ENCODE measurements at places on chromosomes 11 and 22.
A peak's percentile ranks its signal among the peaks of the same experiment; 100 is the strongest.

- no peak for DNase-seq
Measured at GRCh38 chr11:1356007-1356435, 33.7 kb upstream of the BRSK2 start.

DNA sequence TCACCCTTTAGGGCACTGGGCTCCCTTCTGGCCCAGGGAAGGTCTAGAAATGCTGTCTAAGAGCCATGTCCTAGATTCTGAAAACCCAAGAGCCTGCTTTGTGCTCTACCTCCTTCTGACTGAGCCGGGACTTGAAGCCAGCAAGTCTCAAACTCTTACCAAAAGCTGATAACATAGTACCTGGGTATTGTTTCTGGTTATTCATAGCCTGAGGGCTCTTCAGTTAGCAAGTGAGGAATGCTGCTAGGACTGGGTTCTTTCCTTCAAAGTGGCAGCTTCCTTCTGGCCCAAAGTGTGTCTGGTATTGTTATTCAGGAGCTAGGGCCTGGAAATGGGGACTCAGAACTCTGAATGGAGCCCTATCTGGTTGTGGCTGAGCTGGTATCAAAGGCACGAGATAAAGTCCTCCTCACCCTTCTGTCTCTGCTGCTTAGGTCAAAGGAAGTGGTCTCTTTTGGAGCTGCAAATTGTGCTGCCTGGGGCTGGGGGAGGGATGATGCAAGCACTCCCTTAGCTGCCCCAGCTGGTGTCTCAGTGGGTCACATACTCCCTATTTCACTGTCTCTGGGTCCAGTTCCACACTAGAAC is 696.0 kb upstream of the CCDC179 start:
- no peak for DNase-seq

- DNase-seq: no peak
Measured at GRCh38 chr22:39973656-39974055, 13.5 kb downstream of the TMA7B start.

DNA sequence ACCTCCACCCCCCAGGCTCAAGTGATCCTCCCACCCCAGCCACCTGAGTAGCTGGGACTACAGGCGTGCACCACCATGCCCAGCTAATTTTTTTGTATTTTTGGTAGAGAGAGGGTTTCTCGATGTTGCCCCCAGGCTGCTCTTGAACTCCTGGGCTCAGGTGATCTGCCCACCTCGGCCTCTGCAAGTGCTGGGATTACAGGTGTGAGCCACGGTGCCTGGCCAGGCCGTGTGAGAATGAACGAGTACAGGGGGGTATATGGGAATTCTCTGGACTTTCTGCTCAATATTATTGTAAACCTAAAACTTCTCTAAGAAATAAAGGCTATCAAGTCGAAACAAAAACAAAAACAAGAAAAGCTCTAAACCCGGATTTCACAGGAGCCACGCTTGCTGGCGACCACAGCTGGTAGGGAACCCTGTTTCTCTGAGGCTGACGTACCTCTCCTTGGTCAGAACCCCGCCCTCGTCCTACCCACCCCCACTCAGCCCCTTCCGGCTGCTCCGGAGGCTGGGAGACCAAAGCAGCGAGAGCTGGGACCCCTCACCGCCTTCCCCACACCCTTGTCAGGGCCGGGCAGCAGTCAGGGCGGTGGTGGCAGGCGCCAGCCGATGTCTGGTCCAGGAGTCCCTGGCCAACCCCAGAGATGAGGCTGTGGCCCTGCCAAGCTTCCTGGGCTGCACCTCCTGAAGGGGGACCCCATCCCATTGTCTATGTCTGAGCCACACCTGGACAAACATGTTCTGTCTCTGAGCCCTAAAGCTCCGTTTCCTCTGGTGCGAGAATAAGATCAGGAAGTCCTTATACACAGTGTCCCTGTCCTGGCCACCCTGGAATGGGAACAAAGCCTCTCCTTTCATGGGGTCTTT is 52.1 kb downstream of the LINC01488 start:
- DNase-seq: no peak

- no peak for DNase-seq
Measured at GRCh38 chr11:29153078-29153477, 863.8 kb downstream of the KCNA4 start.

DNA sequence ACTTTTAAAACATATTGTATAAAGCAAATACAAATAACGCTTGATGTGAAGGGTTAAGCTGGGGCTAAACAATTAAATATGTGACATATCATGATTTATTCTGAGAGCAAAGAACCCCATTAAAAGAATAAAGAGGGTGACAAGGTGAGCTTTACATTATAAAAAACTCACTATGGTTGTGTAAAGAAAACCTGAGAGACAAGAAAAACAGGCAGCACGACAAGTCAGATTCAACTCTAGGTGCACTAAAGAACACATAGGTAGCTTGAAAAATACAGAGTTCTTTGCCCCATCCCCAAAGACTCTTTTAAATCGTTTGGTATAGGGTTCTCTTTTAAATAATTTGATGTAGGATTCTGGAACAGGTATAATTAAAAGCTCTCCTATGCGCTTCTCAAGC is 63.5 kb downstream of the LUZP2 start:
- no peak for DNase-seq

- DNase-seq: no peak
Measured at GRCh38 chr11:46896719-46897406, 21.5 kb downstream of the LRP4 start.

DNA sequence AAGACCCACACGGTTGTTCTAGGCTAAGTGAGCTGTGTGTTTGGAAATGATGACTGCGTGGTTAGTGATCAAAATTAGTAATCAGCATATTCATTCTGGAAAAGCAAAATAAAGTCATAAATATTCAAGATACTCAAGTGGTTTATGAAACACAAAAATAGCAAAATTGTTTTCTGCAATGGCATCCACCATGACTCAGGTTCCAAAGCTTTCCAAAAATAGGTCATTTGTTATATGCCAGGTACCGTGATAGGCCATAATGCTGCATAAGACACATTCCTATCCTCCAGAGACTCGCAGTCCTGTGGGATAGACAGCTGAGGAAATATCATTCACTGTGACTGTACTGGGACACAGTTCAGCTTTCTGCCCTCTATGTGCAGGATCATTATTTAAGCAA is 2.4 kb upstream of the ATL3 start:
- no peak for DNase-seq

GRCh38 chr11:75786101-75786736 is 17.6 kb downstream of the DGAT2 start:
- no peak for DNase-seq

DNA sequence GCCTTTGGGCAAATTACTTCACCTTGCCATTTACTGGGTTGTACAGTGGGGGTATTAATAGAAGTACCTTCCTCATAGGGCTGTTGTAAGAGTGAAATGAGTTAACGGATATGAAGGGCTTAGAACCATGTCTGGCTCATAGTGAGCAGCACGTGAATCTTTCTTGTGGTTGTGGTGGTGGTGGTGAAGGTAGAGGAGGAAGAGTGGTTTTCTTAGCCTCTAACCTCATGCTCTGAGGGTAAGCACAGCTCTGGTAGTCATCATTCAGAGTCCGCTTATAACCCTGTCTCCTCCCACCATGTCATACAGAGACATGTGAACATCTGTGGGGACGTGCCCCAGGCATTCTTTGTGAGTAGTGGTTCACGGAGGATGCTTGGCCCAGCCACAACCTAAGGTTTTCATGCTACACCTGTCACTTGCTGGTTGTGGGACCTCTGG is 43.6 kb downstream of the TEAD1 start:
- DNase-seq: no peak

DNA sequence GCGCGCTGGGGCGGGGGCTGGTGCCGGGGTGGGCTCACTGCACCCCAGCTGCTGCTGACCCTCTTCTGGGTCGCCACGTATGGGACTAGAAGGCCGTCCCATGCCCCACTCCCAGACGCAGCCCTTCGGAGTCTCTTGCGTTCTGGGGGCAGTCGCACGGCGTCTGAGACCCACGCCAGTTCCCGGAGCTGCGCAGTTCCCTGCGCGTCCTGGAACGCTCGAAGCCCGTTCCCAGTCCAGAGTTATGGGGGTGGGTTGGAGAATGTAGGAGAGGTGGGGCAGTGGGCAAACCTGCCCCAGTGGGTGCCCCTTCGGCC is 375 bp downstream of the LAYN start:
- DNase-seq: no peak

- no peak for DNase-seq
Measured at GRCh38 chr11:58617976-58618557, 4.4 kb upstream of the CNTF start.

DNA sequence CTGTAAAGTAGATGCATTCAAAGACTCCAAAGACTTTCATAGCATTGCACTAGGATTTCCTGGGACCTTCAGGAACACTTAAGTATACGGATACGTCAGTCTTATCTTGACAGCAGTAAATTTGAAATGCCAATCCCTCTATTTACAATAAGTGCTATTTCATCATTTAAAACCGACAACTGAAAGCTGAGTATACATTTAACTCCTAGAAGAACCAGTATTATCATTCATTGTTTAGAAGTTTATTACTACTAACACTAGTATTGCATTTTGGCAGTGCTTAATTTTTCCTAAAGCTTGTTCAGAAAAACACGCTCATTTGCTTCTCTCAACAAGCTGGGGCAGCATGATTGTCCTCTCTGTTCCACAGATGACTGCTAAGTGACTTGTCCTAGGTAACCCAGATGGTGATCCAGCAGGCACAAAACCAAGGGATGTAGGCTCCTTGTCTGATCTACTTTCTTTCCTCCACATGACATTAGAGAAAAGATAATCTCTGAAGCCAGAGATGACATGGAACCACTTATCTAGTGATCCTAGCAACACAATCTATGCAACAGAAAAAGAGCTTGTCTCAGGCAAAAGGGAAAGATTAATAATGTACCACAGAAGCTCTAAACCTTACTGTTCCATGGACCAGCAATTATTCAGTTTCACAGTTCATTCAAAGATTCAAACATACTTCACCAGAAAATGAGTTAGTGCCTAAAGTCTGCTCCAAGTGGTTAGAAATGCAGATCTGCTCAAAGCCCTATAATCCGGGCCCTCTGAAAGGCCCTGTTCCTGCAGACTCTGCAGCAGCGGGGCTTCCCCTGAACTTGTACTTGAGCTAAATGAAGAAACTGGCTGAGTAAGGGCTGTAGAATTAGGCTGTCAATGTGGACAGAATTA is 5.2 kb downstream of the MAML2 start:
- DNase-seq: no peak

DNA sequence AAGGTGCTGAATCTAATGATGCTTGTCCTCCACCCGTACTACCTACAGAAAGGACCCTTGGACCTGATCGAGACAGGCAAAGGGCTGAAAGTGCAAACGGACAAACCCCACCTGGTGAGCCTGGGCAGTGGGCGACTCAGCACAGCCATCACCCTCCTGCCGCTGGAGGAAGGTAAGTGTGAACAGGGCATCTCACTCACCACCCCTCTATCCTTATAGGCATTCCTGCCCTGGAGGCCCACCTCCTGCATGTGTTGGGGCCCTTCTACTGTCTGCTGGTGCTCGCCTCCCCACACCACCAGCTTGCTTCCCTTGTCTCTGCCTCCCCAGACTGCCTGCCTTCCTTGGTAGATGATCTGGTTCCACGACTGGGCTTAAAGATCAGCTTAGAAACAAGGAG is 7.1 kb downstream of the PHLDB1 start:
- no peak for DNase-seq

GRCh38 chr11:118264569-118265465 is 720 bp upstream of the MPZL2 start:
- DNase-seq: no peak

- no peak for DNase-seq
Measured at GRCh38 chr11:1917523-1918435, 1.7 kb upstream of the TNNT3 start.

- no peak for DNase-seq
Measured at GRCh38 chr11:75471176-75471973, 38.4 kb upstream of the KLHL35 start.

- DNase-seq: peak; percentile 99
Measured at GRCh38 chr11:12075822-12076821, 34.3 kb upstream of the MICAL2 start.

- DNase-seq: peak; percentile 23
Measured at GRCh38 chr22:28395920-28396753, 283.5 kb downstream of the TTC28 start.

DNA sequence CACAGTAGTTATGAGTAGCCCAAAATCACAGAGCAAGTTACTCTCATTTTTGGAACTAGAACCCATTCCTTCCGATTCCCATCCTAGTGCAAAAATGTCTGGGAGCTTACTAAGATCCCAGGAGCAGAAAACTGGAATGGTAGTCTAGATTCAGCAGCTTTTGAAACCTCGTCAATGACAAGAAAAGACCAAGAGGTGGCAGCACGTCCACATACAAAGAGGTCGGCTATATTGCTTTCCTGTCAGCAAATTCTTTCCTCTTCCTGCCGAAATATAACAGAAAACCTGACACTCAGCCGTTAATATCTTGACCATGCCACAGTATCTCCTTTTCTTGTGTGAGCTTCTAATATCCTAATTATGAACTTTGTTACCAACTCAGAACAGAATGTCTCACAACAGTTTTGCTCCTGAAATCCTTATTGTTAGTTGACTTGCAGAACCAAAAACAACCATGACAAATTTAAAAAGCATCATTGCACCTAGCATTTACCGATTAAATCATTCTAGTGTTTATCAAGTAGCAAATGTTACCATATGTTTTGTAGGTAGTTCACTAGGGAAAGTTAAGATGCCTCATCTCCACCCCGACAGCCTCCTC is 92.8 kb upstream of the OR9G4 start:
- DNase-seq: peak; percentile 29

DNA sequence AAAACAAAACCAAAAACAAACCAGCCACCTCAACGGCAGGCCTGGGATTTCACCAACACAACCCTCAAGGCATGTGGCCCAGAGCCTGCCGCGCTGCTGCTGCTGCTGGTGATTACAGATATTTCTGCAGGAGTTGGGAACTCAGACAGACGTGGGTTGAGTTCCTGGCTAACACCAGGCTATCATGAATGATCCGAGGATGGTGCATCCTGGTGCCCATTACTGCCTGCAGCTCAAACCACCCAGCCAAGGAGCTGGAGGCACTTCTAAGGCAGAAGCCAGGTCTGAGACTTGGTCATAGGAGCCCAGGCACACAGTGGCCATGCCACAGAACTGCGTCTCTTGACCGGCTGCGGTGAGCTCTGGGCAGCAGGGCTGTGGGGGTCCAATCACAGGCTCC is 151.8 kb downstream of the MPPED1 start:
- no peak for DNase-seq

DNA sequence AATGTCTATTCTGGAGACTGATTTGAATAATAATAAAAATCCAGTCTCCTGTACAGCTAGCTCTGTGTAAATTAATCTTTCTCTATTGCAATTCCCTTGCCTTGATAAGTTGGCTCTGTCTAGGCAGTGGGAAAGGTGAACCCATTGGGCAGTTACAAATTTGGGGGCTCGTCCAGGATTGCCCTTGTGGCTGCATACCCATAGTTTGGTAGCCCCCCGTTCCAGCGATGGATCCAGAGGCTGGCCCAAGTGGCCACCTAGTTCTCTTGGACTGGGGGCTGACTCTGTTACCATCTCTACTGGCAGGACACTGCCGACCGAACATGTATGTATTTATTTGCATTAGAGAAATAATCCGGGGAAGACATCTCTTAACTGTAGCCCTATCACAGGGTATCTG is 326.2 kb upstream of the PDGFD start:
- no peak for DNase-seq

Data from AG09309 (cell line).